ENCODE measurements at places on chromosomes 13 and 19.

- DNase-seq, result no peak
These were observed 3.5 kb upstream of the ATP11A start for GRCh38 chr13:112686364-112686763.

GRCh38 chr13:29737061-29737460, 113.4 kb downstream of the UBL3 start:
- no peak for DNase-seq

DNA sequence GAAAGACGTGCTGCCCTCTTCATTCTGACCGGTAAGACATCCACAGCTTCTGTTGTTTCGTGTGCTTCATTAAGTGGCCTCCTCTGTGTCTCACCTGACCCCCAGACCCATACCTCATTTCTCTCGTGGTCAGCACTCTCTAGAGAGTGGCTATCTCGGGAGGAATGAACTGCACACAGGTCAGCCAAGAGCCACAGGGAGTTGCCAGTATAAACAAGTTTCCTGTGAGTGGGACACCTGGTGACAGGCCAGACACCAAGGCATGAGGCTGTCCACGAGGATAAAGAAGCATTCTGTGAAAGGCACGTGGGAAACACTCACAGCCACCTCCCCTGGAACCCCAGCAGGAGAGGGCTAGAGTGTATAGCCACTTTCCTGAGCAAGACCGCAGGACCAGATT, 115.8 kb downstream of the NUFIP1 start:
- DNase-seq, result no peak

DNA sequence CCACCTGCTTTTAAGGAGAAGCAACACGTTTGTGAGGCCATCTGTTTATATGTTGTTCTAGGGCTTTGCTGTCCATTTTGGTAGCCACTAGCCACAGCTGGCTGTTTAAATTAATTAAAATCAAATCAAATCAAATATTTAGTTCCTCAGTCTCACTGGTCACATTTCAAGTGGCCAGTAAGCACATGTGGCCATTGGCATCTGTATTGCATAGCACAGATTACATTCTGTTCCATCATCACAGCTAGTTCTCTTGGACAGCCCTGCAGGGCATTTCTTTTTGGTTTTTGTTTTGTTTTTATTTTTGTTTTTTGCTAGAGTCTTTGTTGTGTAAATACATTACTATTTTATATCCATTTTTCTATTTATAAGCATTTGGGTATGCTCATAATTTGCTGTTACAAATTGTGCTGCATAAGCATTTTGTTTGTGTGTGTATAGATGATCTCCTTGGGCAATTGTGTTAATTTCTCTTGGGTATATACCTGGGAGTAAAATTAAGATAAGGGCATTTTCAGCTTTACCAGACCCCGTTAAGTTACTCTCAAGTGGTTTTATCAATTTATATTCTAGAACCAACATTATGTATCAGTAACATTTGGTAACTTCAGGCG, 31.3 kb downstream of the SAE1 start:
- no peak for DNase-seq

GRCh38 chr13:110548891-110549794, 12.4 kb downstream of the RAB20 start:
- DNase-seq, result no peak

- no peak for DNase-seq
These were observed 99.7 kb downstream of the GPC6 start for GRCh38 chr13:93326234-93326811.

GRCh38 chr13:55440465-55441085, 1700.1 kb upstream of the PRR20A start:
- no peak for DNase-seq

DNA sequence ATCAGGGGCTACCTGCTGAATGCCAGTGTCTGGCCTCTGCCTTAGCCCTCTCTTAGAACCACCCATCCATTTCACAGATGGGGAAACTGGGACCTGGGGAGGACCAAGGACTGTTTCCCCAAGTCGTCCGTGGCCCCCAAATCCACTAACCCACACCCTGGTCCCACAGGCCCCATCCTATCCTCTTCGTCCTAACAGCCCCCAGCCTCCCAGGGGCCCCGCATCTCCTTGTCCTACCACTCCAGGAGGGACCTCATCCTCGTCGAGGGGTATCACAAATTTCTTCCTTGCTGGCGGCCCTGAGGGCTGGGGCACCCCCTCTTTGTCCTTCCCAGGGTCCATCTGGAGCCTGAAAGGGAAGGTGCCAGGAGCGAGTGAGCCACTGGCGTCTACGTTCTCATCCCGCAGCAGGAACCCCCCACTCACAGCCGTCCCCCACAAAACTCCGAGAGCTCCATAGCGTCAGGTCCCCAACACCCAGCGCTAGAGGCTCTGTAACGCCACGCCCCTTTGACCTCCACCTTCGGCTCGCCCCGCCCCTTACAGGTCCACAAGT, 606 bp downstream of the ERCC1 start:
- DNase-seq, result no peak

DNA sequence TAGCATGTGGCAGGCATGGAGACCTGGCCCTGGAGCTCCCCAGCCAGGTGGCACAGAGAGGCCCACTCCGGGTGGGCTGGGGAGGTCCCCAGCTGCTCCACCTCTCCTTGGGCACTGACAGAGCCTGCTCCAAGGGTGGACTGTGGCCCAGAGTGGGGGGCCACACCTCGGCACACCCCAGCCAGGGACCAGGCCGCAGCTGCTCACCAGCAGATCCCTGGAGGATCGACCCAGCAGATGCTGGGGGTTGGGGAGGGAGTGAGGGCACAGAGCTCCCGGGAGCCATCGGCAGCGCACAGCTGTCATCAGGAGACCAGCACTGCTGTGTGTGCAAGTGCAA, 72.0 kb upstream of the KCTD15 start:
- no peak for DNase-seq

DNA sequence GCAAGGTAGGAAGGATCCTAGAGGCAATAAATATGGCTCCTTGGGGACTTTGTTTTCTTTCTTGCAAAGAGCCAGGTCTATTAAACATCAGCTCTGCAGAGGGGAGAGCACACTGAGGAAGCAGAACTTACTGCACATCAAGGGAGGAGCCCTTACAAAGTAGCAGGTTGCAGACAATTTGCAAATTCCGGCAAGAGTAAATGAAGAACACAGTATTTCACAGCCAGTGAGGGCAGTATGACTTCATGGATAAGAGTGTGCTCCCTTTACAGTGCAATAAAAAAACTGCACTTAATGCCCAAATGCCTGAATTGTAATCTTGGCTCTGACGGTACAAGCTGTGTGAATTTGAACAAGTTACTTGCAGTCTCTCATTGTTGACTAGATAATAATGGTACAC, 75.5 kb downstream of the STARD13 start:
- no peak for DNase-seq

- DNase-seq, result no peak
These were observed 757 bp downstream of the FBN3 start for GRCh38 chr19:8148410-8149260.

- no peak for DNase-seq
These were observed 460.8 kb upstream of the ARGLU1 start for GRCh38 chr13:107028751-107029150.

DNA sequence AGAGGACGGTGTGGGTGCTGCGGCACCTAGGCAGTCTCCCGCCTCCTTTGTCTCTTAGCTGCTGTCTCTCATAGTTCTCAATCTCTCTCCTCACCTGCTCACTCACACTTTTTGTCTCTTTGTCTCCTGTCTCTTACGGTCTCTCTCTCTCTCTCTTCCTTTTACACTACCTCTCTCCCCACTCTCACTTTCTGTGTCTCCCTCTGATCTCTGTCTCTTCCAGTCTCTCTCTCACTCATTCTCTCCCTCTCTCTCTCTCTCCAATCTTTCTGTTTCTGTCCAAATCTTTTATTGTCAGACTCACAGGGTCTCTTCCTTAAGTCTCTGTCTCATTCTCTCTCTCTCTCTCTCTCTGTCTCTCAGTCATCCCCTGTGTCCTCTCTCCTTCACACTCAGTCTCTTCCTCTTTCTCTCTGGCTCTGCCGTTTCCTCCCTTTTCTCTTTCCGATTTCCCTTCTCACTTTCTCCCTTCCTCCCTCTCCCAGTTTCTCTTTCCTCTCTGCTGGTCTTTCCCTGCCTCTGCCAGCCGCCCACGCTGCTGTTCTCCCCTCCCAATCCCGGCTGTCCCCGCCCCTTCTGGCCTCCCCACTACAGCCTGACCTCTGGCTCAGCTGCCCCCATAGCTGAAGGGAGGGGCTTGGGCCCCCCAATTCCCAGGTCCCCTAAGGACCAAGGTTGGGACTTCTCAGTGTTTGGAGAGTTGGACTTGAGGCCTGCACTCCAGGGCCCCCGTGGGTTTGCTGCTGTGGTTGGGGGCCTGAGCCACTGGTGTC, at the start of gene PLEKHA4:
Gene PLEKHA4, minus strand, starts transcription at position 504 of the 773 bp plus-strand sequence. CDS start 997 bp downstream, outside the sequence.
- no peak for DNase-seq

DNA sequence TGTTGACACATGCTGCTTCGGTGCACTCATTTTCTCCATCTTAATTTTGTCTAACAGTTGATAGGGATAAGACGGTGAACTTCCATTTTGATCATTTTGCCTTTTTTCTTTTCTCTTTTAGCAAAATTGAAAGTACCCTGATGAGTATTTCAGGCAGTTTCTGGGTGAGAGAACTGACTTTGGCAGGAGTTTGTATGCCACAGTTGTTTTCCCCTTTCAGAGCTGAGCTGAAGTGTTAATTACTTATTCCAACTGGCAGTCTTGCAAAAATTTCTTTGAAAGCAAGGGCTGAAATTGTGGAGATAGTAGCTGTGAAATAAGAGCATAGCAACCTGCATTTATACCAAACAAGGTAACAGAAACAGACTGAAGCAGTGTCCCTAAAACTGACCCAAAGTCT, 180.2 kb downstream of the SLITRK5 start:
- no peak for DNase-seq

- no peak for DNase-seq
These were observed 12.5 kb downstream of the PBX4 start for GRCh38 chr19:19606021-19606420.

- DNase-seq, result no peak
These were observed 12.2 kb downstream of the NEK3 start for GRCh38 chr13:52147225-52147624.
